ENCODE measurements at places on chromosomes 4 and X.

GRCh38 chr4:24089851-24090534 is 200.1 kb upstream of the PPARGC1A start:
- DNase-seq = no peak

- no peak for DNase-seq
Measured at GRCh38 chrX:13835825-13836224, 18.9 kb upstream of the GPM6B start.

- DNase-seq = no peak
Measured at GRCh38 chr4:147770831-147771230, 38.9 kb downstream of the ARHGAP10 start.

DNA sequence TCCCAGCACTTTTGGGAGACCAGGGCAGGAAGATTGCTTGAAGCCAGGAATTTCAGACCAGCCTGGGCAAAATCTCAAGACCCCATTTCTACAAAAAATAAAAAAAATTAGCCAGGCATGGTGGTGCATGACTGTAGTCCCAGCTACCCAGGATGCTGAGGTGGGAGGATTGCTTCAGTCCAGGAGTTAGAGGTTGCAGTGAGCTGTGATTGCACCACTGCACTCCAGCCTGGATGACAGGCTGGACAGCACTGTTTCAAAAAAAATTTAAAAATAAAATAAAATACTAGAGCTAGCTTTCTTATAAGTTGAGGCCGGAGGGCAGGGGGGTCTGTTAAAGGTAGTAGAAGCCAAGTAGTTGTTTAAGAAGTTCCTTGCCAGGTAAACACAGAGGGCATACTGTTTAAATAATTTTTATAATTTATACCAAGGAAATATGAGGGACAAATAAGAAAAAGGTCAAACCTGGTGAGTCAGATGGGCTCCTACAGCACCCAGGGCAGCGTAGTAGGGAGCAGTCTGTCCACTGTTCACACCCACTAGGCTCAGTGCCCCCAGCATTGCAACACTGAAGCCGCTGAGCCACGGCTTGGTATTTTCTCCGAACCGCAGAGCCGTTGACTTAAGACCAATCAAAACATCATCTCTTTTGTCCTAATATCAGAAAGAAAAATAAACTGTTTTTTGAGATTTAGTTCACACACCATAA is 17.3 kb downstream of the COQ2 start:
- no peak for DNase-seq

DNA sequence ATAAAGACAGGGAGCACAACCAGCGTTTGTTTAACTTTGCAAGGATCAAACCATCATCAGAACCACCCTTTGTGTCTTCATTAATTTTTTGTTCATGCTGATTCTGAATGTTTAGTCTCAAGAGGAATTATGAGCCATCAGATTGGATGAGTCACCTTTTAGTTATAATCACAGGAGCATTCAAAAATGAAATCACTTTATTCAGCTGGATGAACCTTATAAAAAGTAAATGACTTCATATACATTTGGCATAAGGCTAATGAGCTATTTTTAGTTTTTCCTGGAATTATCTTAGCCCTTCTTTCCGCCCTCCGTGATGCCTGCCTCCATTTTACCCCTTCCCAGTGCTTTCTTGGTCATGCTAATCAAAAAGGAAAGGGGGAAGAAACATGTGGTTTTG is 103.6 kb downstream of the SORBS2 start:
- DNase-seq = no peak

GRCh38 chr4:143531380-143531779 is 17.9 kb downstream of the SMARCA5 start:
- DNase-seq = no peak

GRCh38 chr4:140884431-140885058 is 128.4 kb upstream of the TBC1D9 start:
- DNase-seq = no peak

DNA sequence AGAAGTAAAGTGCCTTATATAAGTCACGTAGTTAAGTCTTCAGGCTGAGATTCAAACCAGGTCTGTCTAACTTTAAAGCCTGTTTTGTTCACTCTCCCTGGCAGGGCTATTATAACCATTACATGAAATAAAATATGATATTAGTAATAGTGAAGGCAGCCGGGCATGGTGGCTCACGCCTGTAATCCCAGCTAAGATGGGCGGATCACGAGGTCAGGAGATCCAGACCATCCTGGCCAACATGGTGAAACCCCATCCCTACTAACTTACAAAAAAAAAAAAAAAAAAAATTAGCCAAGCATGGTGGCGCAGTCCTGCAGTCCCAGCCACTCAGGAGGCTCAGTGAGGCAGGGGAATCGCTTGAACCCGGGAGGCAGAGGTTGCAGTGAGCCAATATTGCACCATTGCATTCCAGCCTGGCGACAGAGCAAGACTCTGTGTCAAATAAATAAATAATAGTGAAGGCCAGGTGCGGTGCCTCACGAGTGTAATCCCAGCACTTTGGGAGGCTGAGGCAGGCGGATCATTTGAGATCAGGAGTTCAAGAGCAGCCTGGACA is 22.1 kb upstream of the SOWAHD start:
- no peak for DNase-seq

- peak; percentile 56 for DNase-seq
Measured at GRCh38 chr4:40196724-40197281, at the start of gene RHOH. Gene RHOH, plus strand, starts transcription at chr4:40197031. Its CDS starts 46,356 bp downstream, at chr4:40243387.

- DNase-seq = no peak
Measured at GRCh38 chr4:26531491-26532116, 41.3 kb upstream of the CCKAR start.

GRCh38 chr4:158861281-158861680 is 92.5 kb downstream of the FNIP2 start:
- DNase-seq = no peak

DNA sequence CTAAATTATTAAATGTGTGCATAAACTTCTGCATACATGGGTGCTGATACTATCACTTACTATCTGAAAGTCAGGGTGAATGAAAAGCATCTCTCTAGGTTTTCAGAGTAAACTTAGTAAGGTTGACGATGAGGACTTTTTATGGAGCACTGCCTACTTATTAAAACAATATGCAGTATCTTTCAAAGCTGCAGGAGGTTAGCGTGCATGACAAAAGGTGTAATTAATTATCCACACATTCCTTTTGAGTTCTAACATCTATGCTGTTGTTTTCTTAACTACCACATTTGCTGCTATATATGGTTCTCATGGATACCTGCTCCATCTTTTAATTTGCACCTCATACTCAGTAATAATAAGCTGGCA is 256.2 kb downstream of the FSTL5 start:
- no peak for DNase-seq

DNA sequence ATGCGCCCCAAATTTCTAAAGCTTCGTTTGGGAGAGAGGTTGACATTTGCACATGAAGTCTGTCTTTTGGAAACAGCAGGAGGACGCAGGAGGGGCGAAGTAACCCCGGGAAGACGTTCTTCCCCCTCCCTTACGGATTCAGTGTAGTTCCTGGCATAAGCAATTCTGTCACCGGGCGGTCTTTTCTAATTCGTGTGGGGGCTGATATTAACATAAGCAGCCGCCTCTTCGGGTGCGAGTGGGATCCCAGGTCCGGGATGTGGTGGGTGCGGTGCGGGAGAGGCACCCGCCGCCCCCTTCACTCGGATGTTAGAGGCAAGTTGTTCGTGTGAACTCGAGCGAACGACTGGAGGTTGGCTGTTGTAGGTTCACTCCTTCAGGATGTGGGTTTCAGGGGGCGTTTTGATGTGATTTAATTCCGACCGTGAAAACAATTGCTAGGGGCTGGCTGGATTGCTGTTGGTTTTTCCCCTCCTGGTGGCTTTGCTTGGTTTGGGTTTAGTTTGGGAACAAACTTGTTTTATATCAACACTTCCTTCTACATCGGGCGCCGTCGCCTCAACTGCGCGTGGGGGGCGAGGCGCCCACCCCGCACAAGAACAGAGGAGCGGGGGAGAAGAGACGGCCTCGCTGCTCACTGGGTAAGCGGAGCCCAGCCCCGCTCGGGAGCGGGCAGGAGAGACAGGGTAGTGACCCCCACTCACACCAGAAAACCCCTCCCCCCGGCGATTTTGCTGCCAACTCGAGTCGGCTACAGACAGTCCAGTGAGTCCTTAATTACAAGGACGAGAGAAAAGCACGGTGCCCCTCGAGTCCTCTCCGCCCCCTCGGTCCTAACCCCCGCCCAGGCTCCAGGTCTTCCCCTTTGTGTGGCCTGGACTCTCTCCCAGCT is 2.9 kb upstream of the LEF1 start:
- no peak for DNase-seq

DNA sequence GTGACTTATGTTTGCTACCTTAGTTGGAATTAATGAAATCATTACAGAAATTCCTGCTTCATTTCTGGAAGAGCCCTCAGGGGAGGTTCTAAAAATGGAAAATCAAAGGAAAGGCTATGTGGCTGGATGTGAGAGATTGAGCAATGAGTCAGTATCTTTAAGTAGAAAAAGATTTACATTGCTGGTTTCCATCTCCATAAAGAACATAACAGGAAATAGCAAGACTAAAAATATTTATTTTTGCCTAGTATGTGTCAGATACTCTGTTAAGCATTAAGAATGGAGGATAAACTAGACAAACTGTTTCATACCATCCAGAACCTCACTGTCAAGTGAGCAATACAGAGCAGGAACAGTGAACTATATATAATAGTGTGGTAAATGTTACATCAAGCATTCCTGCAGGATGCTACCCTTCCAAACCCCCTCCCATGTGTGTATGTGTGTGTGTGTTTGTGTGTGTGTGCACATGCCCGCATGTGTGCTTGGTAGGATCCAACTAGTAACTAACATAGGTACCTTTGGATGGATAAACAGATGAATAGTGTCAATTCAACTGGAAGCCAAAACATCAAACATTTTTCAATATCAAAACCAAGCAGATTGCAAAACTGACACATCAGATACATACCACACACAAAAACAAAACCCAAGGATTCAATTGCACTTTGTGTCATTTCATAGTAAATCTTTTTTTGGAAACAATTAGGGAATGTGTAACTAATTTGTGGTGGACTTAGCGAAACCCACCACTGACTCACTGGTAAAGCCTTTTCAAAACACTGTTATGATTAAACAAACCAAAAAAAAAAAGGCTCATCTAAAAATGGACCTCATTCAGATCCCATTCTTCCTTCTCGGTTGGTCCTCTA is 223.4 kb downstream of the SHROOM3 start:
- DNase-seq = no peak

DNA sequence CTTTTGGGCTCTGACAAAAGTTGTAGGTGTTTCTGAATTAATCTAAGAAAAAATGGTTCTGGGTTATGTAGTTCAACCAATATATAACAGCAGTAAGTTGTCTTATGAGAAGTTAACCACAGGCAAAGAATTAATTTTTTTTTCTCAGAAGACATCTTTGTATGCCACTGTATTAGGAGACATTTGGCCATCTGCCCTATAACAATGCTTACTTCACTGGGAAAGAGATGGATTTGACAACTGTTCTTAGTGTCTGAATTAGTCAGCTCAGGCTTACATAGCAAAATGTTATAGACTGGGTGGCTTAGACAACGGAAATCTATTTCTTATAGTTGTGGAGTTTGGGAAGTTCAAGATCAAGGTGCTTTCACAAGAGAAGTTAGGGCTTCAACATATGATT is 508.1 kb downstream of the STIM2 start:
- no peak for DNase-seq

GRCh38 chr4:154565704-154566103 is 2.9 kb downstream of the FGB start:
- DNase-seq = no peak

- DNase-seq = no peak
Measured at GRCh38 chrX:155874571-155875244, 6.4 kb upstream of the VAMP7 start.

GRCh38 chr4:82479562-82479961 is 49.2 kb downstream of the ENOPH1 start:
- no peak for DNase-seq

DNA sequence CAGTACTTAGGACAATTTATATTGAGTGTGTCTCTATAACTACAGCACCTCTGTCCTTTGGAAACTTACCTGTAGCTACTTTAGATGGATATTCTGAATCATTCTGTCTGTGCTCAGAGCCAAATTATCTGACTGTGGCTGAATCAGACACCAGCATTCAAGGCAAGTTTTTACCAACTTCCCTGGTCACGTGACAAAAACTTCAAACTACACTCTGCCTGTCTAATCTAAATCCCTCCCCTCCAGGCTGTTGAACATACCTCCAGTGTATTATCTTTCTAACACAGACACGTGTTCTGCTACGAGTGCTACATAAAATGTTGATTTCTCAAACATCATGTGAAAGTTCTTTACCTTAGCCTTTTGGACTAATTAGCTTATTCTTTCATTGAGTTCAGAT is 641.2 kb upstream of the CPEB2 start:
- no peak for DNase-seq

GRCh38 chr4:78659264-78659663 is 107.7 kb downstream of the ANXA3 start:
- no peak for DNase-seq

- no peak for DNase-seq
Measured at GRCh38 chr4:67204441-67204840, 340.9 kb downstream of the CENPC start.

- no peak for DNase-seq
Measured at GRCh38 chr4:15765910-15766697, 12.0 kb upstream of the CD38 start.

- DNase-seq = no peak
Measured at GRCh38 chr4:83075311-83076095, 39.0 kb downstream of the PLAC8 start.

GRCh38 chr4:138916763-138917162 is 98.8 kb upstream of the NOCT start:
- DNase-seq = no peak

DNA sequence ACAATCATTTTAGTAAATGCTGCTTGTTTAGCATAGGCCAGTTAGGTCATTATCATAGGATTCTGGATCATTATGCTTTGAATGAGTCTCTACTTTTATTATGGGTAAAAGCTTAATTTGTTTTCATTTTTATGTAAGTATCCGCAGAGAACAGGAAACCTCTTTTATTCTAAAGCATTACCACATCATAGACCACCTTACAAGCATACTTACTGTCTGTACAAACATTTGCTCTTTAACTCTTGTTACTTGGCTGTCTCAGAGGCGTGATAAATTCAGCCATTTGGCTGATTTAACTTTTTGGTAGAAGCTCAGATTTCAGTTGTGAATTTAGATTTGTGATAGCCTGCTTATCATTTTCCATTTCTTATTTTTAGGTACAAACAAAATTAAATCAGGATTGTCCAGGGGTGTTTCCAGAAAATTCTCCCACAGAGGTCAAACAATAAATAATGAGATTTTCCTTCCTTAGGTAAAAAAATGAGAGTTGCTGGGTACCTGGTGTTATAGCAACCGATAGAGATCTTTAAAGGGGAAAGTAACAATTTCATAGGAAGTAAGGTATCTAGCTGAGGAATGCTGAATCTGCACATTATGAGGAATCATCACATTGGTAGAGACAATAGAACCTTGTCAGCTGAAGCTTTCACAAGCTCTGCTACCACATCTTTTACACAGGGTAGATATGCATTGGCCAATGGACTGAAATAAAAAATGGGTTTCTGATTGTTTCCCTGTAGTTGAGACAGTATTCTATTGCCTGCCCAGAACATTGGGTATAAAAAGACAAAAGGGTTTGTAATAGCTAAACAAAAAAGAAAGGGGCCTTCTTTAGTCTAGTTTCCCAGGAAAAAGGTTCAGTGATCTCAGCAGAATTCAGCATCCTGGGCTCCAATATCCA is 62.5 kb downstream of the NDNF start:
- no peak for DNase-seq
